Stimulated activated effector memory CD8-positive, alpha-beta T cell treated with anti-CD3 and anti-CD28 coated beads, Interleukin-12 subunit alpha, Interleukin-12 subunit beta, amount 100 ng/mL, for 72 hours (primary cell): ENCODE measurements at places on chromosomes 1 and 21.

DNA sequence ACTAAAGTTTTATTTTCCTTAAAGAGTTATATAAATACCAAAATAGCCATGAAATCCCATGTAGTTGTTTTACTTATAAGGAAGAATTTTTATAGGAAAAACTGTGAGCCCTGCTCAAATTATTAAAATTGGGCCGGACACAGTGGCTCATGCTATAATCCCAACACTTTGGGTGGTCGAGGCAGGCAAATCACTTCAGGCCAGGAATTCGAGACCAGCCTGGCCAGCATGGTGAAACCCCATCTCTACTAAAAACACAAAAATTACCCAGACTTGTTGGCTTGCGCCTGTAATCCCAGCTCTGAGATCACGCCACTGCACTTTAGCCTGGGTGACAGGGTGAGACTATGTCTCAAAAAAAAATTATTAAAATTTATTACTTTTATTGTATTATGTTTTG lies 149.3 kb downstream of the MRPL39 start:
- no peak for DNase-seq

DNA sequence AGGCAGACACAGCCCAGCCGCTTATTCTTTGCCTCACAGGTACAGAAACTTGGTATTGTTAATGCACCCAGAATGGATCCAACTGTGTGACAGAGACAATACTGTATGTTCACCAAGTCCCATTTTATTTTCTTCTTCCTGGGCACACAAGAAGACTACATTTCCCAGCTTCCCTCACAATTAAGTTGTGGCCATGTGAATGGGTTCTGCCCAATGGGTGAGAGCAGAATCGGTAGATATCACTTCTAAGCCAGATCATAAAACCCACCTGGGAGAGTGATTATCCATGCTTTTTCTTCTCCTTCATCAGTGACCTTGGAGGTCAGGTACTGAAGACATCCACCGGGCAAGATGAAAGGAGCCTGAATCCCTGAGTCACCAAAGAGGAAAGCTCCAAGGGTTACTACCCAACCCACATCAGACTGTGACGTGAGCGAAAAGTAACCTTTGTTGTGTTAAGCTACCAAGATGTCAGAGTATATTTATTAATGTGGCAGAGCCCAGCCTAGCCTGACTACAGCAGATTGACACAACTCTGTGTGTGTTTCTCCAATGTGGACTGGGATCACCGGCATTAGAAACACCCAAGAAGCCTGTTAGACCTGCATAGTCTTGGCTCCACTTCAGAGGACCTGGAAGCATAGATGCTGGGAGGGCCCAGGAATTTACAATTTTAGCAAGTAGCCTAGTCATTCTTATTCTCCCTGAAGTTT lies 79.1 kb upstream of the GRIK3 start:
- DNase-seq: no peak

GRCh38 chr1:65209005-65209885 lies 61.2 kb downstream of the AK4 start:
- DNase-seq: no peak

- no peak for DNase-seq
These were observed 213.4 kb upstream of the PTBP2 start for GRCh38 chr1:96508233-96508632.

DNA sequence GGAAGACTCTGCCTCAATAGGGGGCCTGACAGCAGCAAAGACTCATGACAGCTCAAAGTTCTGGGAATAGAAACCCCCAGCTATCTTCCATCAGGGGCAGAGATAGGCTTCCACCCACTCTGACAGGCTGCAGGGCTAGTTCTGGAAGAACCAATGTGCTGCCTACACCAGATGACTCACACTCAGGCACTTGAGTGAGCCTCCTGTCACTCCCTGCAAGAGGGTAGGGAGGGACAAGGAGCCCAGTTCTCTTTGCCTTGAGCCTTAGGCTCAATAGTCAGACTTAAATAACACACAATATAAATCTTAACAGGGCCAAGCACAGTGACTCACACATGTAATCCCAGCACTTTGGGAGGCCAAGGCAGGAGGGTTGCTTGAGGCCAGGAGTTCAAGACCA lies 386.4 kb downstream of the HHAT start:
- DNase-seq: no peak

- DNase-seq: no peak
These were observed 44.1 kb downstream of the OLFML3 start for GRCh38 chr1:114023377-114023776.

DNA sequence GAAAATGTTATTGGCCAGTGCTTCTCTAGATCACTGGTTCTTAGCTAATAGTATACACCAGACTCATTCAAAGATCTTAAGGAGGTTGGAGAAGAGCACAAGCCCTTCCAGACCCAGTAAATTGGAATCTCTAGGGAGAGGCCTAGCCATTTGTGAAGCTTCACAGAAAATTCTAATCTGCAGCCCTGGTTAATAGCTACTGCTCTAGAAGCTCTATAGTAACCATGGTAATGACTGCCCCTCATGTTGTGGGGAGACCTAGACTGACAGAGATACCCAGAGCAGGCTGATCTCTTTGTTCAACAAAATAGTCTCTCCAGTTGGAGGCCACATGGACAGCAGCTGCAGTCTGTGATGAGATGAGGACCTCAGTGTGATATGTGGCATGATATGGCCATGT lies 31.7 kb downstream of the ARID1A start:
- DNase-seq: no peak

GRCh38 chr21:34959607-34960006 lies 89.5 kb downstream of the RUNX1 start:
- DNase-seq: no peak

DNA sequence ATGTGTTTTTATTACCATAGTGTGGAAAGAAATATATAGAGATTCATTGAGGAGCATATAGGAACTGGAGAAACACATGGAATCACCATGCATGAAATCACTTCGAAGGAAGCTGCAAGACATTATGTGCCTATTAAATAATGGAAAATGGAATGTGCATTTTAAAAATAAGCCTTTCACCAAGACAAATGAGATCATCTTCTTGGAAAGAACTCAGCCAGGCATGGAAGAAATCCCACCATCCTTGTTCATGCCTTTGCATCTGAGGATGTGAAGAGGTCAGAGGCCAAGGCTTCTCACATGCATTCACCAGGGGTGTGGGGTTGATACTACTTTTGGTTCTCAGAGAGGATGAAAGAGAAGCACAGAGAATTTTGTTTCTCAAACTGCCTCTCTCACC lies 50.0 kb downstream of the C1orf198 start:
- DNase-seq: no peak

- DNase-seq: no peak
These were observed 201.7 kb downstream of the NUF2 start for GRCh38 chr1:163523375-163524029.

- DNase-seq: no peak
These were observed 5.4 kb downstream of the GLUL start for GRCh38 chr1:182385885-182386853.

DNA sequence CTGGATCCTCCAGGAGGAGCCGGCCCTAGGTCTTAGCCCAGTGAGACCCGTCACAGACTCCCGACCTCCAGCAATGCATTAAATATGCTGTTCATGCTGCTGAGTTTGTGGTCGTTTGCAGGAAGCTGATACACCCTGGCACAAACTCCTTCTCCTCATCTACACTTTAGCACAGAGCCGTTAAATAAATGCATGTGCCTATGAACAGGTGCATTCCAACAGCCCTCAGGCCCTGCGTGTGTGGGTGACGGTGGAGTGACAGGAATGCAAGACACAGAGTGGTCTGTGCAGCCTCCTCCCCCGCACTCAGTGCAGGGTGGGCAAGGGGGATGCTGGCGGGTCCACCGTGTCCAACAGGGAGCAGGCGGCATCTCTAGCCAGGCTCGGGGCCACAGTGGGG lies 106.6 kb upstream of the TMPRSS2 start:
- DNase-seq: no peak

GRCh38 chr1:19731311-19731821 lies 66.7 kb downstream of the HTR6 start:
- DNase-seq: no peak

- DNase-seq: no peak
These were observed 17.2 kb downstream of the BSND start for GRCh38 chr1:55015731-55016620.

GRCh38 chr1:41030872-41031616 lies 9.5 kb upstream of the SLFNL1 start:
- no peak for DNase-seq

GRCh38 chr1:171751221-171751620 lies 9.4 kb upstream of the VAMP4 start:
- no peak for DNase-seq

GRCh38 chr1:56501426-56501825 lies 77.9 kb downstream of the PLPP3 start:
- DNase-seq: no peak

DNA sequence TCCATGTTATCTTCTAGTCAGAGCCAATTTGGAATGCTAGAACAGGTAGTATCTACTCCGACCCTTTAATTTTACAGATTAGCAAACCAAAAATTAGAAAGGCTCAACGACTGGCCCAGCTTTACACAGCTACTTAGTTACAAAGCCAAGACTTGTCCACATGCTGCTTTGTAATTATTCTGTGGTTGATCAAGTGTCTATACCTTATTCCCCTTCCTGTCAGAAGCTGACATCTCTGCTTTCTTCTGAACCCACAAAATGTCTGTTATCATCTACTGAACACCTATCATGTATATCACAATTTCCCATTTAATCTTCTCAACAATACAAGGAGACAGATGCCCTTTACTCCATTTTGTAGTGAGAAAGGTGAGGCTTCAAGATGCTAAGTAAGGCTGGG lies 15.6 kb downstream of the TGFBR3 start:
- DNase-seq: no peak

DNA sequence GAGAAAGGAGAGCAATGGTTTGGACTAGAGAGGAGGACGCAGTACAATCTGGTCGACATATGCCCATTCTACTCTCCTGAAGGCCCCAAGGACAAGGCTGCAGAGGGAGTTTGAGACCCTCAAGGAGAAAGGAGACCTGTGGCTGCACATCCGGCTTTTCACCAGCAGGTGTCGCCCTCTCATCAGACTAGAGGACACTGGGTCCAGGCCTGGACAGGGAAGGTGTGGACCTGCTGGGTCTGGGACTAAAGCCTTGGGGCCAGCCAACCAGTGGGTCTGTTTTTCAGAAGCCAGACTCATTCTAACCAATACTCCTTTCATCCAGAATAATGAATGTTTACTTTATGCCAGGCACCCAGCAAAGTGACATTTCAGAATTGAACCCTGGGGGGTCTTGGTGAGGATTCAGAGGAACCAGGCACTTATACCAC lies 5.0 kb downstream of the SRARP start:
- DNase-seq: peak; percentile 67

DNA sequence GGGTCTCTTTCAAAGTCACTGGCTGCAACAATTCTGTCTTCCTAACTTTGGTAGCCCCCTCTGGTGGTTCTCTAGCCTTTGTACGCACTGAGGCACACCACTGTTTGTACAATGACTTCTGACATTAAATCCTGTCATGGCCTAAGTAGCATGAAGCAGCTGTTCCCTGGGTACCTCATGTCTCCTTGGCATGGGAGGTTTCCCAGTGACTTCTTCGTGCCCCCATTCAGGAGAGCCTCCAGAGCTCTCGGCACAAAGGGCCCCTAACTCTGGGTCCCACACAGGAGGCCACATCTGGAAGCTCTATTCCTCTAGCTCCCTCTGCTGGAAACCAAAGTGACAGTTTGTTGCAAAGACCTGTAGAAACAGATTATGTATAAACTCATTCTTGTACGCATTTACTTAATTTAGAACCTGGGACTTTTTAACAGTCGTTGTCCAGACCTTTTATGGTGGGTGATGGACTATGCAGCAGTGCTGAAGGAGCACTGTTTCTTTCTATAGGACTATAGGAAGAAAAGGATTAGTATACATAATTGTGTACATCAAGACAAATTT lies 13.4 kb downstream of the SWT1 start:
- peak; percentile 72 for DNase-seq

- DNase-seq: no peak
These were observed 105.0 kb downstream of the GPATCH2 start for GRCh38 chr1:217525773-217526490.

DNA sequence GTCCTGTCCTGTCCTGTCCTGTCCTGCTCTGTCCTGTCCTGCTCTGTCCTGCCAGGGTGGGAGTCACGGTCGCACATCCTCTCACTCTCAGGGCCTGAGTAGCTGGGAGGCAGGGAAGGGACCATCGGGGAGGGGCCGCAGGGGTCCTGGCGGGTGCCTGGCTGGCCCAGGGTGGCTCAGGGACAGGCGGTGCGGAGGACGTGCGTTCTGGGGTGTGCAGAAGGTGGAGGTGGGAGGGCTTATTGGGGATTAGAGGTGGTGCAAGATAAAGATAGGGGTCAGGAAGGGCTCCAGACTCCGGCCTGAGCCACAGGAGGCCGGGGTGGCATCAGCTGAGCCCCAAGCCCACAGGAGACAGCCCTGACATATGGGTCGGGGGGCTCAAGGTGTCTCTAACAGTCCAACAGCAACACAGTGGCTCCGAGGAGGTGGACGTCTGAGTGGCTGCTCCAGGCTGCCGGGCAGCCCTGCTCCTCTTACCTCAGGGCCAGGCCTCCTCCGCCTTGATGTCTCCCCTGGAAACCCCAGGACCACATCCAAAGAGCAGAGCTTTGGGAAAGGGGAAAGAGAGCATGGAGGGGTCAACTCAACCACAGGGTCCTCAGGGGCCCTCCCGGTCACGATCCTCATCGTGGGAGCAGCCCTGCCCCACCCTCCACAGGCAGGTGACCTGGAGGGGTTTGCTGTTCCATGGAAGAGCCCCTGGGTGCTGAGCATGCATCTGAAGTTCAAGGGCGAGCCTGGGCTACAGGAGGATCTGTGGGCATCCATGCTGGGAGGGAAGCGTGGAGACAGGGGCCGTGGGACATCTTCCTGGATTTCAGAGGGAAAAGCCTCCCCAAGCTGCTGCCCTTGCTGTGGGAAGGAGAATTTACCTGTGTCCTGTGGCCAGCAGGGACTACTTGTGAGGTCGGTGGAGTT lies 39.6 kb upstream of the ADARB1 start:
- no peak for DNase-seq

DNA sequence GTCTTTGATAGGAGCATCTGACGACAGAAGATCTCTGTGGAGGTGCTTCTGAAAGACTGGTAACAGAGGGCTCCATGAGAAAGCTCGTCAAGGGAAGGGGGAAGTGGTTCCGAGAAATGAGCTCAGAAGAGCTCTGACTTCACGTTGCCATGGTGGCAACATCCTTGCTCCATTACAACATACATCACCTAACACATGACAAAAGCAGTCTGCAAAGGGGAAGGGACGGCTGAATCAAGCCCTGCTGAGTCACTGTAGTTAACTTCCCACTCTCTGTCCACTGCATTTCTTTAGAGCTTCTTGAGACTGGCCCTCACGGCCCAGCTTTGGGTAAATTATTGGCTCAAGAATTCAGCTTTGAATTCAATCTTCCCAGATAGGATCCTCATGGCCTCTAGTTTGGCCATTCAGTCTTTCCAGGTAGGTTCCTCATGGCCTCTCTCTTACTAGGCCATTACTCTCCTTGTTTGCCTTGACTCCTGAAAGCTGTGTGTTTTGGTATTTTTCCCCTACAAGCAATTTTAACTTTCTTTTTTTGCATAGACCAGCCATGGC lies 88.0 kb upstream of the ZNF648 start:
- DNase-seq: no peak

DNA sequence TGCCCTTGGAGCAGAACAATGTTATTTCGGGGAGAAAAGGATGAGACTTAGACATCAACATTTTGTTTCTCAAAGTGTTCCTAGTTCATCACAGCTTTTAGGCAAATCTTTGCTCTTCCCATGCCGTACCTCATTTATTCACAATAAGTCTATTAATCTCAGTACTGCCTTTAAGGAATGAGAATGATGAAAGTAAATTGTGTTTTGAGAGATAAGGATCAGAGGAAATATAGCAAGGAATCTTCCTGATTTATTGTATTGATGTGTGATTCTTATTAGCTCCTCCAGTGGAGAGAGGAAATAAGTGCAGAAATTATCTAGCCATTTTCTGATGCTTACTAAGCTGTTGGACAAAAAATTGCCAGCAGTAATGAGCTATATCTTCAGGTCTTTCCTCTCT lies 2.0 kb downstream of the POLR3C start:
- DNase-seq: no peak
